Caco-2 (cell line): ENCODE measurements at places on chromosomes 5 and 9.
A peak's percentile ranks its signal among the peaks of the same experiment; 100 is the strongest.

DNA sequence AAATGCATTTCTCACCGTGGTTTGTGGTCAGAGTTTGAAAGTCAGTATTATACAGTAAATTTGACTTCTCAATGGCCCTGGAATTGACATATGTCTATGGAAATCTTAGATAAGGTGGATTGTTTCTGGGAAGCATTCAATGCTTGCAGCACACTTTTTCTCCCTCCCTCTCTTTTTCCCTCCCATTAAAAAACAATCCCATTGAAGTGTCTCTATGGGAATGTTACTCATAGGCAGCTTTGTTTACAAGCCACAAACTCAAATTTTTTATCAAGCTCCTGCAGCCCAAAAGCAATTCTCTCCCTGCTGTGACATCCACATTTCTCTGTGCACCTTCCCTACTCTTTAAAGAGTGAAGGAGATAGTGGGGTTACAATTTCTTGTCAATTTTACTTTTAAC lies 292.1 kb downstream of the ARRDC3 start:
- H3K27ac ChIP-seq = no peak overlapping the region
- H3K27me3 ChIP-seq = no peaks in the 10 kb centered on the region
- peaks cover 14% of the 10 kb centered on the region; the same call in 1 of the 2 replicates for H3K4me1 ChIP-seq
- H3K4me3 ChIP-seq = no peak overlapping the region
- no peak for DNase-seq

GRCh38 chr5:121976979-121977378 lies 15.2 kb downstream of the SRFBP1 start:
- no peaks in the 10 kb centered on the region for H3K27me3 ChIP-seq
- no peaks in the 10 kb centered on the region for H3K4me1 ChIP-seq

DNA sequence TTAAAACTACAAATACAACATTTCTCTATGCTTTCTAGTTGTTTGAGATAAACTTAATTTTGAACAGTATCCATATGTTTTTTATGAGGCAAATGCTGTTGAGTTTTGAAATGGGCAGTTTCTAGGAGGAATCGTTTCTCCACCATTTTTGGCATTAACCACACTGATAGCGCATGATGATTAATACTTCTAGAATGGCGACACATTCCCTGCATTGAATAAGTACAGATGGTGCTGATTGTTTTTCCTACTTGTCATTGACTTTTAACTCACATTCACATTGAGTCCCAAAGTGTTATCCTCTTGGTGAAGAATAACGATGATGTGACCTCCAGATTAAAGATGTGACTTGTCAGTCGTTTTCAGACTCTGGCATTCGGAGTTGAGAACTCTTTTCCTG lies 6.5 kb upstream of the CCDC192 start:
- no peaks in the 10 kb centered on the region for H3K36me3 ChIP-seq
- no peak overlapping the region for H3K27ac ChIP-seq
- H3K4me1 ChIP-seq = peaks cover 32% of the 10 kb centered on the region
- H3K4me3 ChIP-seq = no peak overlapping the region
- no peaks in the 10 kb centered on the region for H3K27me3 ChIP-seq
- no peak for DNase-seq

DNA sequence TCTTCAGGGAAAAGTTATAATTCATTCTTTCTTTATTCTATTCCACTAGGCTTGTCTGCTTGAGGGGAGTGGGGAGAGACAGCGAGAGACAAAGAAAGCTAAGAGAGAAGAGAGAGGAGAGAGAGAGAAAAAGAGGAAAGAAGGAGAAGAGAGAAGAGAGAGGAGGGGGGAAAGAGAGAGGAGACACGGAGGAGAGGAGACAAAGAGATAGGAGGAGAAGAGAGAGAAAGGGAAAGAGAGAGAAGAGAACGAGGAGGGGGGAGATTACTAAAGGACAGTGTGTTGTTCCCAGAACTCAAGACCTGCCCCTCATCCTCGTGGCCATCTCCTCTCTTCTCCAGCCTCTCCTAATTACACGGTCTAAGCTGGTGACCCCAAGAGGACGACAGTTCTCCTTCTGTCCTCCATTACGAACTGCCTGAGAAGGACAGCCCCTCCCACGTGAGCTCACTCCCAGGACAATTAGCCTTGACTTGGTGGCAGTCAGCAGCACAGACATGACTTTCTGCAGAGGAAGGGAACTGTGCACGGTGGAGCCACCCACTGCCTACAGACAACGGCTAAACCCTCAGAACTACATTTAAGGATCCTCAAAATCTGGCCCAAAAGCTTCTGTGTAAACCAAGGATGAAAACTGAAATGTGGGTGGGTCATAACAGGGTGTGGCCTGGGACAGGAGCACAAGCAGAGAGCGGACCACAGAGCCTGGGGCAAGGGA lies 99.1 kb downstream of the COL23A1 start:
- no peaks in the 10 kb centered on the region for H3K4me1 ChIP-seq
- no peaks in the 10 kb centered on the region for H3K27me3 ChIP-seq
- no peaks in the 10 kb centered on the region for H3K36me3 ChIP-seq
- DNase-seq = no peak

- no peaks in the 10 kb centered on the region; the same call in 1 of the 2 replicates for H3K4me1 ChIP-seq
- no peak for DNase-seq
- no peaks in the 10 kb centered on the region; the same call in 1 of the 2 replicates for H3K36me3 ChIP-seq
- H3K27me3 ChIP-seq = no peaks in the 10 kb centered on the region
- H3K4me3 ChIP-seq = no peak overlapping the region
- no peak overlapping the region for H3K27ac ChIP-seq
Measured at GRCh38 chr9:136001231-136001630, 40.1 kb upstream of the UBAC1 start.

- H3K4me3 ChIP-seq = no peak overlapping the region
- no peaks in the 10 kb centered on the region for H3K27me3 ChIP-seq
- DNase-seq = no peak
- no peaks in the 10 kb centered on the region for H3K36me3 ChIP-seq
- H3K4me1 ChIP-seq = peaks cover 26% of the 10 kb centered on the region
Measured at GRCh38 chr5:90546216-90546837, 12.3 kb upstream of the ADGRV1 start.

DNA sequence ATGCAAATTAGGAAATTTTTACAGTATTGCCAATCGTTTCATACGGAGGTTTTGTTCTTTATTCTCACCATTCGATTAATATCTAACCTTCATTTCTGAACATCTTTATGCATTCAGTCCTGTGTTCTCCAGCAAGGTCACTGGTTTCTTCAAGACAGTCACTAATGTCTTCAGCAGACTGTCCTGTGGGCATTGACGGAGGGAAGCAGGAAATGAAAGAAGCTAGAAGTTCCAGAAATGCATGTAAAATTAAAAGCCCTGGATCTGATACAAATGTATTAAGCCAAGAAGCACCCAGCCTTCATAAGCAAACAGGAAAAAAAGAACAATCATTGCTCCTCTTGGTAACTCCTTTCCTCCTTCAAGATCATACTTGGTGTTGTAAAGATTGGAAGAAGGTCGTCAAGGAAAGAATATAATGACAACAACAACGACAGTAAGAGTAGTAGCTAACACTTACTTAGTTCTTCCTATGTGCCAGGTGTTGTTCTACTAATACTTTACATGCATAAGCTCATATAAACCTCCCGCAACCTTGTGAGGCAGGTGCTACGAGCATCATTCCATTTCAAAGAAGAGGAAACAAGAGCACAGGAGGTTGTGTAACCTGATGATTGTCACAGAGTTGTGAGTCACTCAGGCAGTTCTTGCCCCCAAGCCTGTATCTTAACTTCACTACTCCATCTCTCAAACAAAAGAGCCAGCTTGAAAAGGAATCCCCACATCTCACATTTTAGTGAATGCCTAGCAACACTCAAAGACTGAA lies 59.9 kb upstream of the CER1 start:
- no peaks in the 10 kb centered on the region for H3K36me3 ChIP-seq
- H3K27me3 ChIP-seq = no peaks in the 10 kb centered on the region
- H3K4me1 ChIP-seq = no peaks in the 10 kb centered on the region
- H3K27ac ChIP-seq = no peak overlapping the region
- no peak overlapping the region for H3K4me3 ChIP-seq

- peaks cover 4% of the 10 kb centered on the region; the same call in 1 of the 2 replicates for H3K4me1 ChIP-seq
- H3K4me3 ChIP-seq = no peak overlapping the region
- no peaks in the 10 kb centered on the region for H3K36me3 ChIP-seq
Measured at GRCh38 chr5:103366918-103367549, 108.5 kb downstream of the MACIR start.

DNA sequence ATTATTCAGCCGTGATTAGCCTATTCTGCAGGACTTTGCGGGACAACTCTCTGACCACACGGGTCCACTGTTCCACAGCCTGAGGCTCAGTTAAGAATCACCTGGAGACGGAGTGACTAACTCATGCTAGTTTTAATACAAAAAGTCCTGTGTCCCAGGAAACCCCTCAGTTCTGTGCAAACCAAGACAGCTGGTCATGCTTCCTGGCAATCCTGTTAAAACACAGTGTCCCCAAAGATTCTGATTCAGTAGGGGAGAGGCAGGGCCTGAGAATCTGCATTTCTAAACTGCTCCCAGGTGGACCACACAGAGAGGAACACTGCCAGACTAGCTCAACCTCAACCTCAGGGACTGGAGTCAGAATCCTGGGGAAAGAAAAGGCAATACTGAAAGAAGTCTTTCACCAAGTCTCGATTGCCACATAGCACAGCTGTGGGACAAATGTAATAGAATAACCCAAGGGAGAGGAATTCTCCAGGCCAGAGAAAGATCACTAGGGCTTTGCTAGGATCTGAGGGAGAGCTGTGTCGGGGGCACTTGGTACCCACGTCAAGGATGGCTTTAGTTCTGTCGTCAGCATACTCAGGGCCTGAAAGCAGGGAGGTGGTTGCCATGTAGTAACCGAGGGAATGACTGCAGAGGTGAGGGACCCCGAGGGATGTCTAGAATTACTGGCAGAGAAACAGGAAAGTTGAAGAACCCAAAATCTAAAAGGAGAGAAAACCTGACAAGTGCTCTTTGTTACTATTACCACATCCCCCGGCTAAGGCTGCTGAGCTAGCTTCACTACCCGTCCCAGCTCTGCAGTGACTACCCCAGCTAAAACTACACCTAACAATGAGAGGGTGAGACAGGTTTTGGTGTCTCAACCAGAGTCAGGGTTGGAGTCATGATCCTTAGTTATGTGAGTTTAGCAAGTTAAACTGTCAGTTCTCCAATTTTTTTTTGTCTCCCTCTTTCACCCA lies 8.6 kb downstream of the SUSD1 start:
- no peaks in the 10 kb centered on the region for H3K36me3 ChIP-seq
- no peak overlapping the region for H3K4me3 ChIP-seq
- peaks cover 93% of the 10 kb centered on the region for H3K4me1 ChIP-seq
- H3K27me3 ChIP-seq = no peaks in the 10 kb centered on the region

DNA sequence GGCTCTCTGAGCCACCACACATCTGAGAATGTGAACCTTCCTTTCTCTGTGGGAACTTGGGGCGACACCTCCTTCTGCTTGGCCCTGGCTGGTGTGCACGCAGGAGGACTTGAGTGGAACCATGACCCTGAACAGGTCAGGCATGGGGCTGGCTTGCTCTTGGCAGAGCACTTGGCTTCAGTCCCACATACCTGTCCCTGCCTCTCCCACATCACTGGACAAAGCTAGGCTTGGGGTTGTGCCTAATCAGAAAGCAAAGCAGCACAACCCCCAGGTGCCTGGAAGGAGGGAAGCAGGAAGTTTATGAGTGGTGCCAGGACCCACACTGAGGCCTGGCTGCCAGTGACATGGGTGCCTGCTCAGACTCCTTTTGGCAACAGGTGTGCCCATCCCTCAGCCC lies 13.2 kb downstream of the GADD45G start:
- no peak overlapping the region for H3K4me3 ChIP-seq
- no peaks in the 10 kb centered on the region for H3K36me3 ChIP-seq
- no peaks in the 10 kb centered on the region for H3K4me1 ChIP-seq
- DNase-seq = no peak

DNA sequence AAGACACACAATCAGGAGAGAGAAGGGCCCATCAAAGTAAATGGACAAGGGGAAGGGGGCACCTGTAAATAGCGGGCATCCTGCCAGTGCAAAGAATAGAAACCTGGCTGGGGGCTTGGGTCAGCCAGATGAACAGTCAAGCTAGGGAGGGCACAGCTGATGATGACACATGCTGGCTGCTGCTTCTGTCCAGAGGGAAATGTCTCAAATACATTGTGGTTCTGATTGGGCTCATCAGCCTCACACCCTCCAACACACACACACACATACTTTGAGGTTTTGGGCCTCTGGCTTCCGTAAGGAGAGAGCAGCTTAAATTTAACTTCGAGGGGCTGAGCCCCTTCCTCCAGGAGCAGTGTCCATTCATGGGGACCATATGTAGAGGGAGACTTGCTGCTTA lies 27.6 kb upstream of the SPATA31E1 start:
- H3K36me3 ChIP-seq = no peaks in the 10 kb centered on the region
- no peak for DNase-seq
- no peaks in the 10 kb centered on the region for H3K4me1 ChIP-seq
- no peak overlapping the region for H3K27ac ChIP-seq

- no peaks in the 10 kb centered on the region for H3K36me3 ChIP-seq
- no peak for DNase-seq
- no peaks in the 10 kb centered on the region for H3K4me1 ChIP-seq
- H3K27me3 ChIP-seq = no peaks in the 10 kb centered on the region
- H3K27ac ChIP-seq = no peak overlapping the region
Measured at GRCh38 chr5:179184521-179185050, 124.4 kb downstream of the ZNF354C start.

- H3K27ac ChIP-seq = no peak overlapping the region
- H3K4me1 ChIP-seq = no peaks in the 10 kb centered on the region
- no peak for DNase-seq
- no peak overlapping the region for H3K4me3 ChIP-seq
- H3K36me3 ChIP-seq = no peaks in the 10 kb centered on the region
Measured at GRCh38 chr5:31585895-31586270, 53.0 kb upstream of the PDZD2 start.

- DNase-seq = no peak
- H3K27me3 ChIP-seq = no peaks in the 10 kb centered on the region
- H3K36me3 ChIP-seq = no peaks in the 10 kb centered on the region
- no peak overlapping the region for H3K27ac ChIP-seq
Measured at GRCh38 chr5:157236423-157236822, 29.5 kb upstream of the CYFIP2 start.

DNA sequence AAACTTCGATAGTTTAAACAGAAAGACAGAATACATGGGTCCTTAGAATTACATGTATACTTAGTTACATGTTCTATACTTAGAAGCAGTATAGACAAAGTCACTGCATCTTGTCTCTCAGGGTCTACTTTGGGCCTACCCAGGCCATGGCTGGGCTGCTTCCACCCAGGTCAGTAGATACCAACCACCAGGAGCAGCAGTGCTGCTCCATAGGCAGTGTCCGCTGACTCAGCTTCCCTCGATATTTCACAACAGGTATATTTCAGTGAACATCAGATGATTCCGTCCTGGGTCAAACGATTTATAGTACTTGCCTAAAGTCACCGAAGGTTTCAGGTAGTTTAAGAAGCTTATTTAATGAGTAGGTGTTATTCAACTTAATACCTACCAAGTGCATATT lies 18.0 kb downstream of the IARS1 start:
- no peak overlapping the region for H3K27ac ChIP-seq
- H3K27me3 ChIP-seq = no peaks in the 10 kb centered on the region
- H3K4me3 ChIP-seq = no peak overlapping the region

- H3K27me3 ChIP-seq = no peaks in the 10 kb centered on the region
- H3K4me3 ChIP-seq = peak overlapping the region; percentile 39
- no peaks in the 10 kb centered on the region for H3K36me3 ChIP-seq
- peak overlapping the region; percentile 98 for H3K27ac ChIP-seq
- peaks cover 23% of the 10 kb centered on the region for H3K4me1 ChIP-seq
Measured at GRCh38 chr9:137293482-137294090, 8.5 kb downstream of the NRARP start.

GRCh38 chr5:1097381-1097987 lies 14.4 kb downstream of the SLC12A7 start:
- H3K36me3 ChIP-seq = no peaks in the 10 kb centered on the region; the same call in none of the 2 replicates
- no peak overlapping the region for H3K27ac ChIP-seq
- no peaks in the 10 kb centered on the region for H3K4me1 ChIP-seq
- H3K4me3 ChIP-seq = no peak overlapping the region
- no peaks in the 10 kb centered on the region for H3K27me3 ChIP-seq
